ENCODE measurements at places on chromosomes 3 and 15.

- no peak for DNase-seq
Observed at GRCh38 chr15:72866866-72867616, 83.5 kb upstream of the ADPGK start.

- no peak for DNase-seq
Observed at GRCh38 chr3:112814266-112814665, 32.4 kb downstream of the CD200R1L start.

- DNase-seq: no peak
Observed at GRCh38 chr3:18679238-18679637, 254.1 kb upstream of the SATB1 start.

GRCh38 chr15:62549345-62549970 is 384.4 kb upstream of the C2CD4B start:
- no peak for DNase-seq

- no peak for DNase-seq
Observed at GRCh38 chr3:187093320-187093719, 46.0 kb downstream of the RPL39L start.

DNA sequence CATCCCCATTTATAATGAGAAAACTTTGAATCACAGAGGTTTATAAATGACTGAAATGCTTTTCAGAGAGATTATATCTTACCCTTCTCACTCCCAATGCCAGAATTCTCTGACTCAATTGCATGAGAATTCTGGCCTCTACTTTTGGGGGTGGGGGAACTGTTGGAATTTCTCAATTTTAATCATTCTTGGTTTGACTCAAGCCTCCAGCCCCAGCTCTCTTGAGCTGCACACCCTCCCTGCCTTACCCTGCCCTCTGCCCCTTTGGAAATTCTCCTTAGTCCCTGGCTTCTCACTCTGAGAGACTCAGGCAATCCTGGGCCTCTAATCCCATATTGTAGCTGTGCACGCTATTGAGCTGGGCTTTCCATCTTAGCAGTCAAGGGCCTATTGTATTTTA is 44.2 kb downstream of the ZNF589 start:
- no peak for DNase-seq

DNA sequence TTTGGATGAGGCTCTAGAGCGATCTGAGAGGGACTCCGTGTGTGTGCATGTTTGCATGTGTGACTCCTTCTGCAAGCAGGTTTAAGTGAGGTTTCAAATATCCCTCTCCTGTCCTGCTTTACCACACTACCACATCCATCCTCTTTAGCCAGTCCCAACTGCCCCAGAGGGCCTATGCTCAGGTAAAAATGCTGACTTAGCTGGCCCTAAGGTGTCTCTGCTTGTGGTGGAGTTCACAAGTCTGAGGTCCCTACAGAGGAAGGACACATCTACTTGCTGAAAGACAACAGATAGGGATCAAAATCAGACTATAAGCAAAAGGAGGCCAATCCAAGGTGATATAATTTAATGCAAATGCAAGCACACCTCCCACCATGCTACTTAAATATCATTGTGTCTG is 87.2 kb downstream of the B3GNT5 start:
- DNase-seq: no peak

GRCh38 chr15:90873998-90874605 is 5.7 kb downstream of the FURIN start:
- no peak for DNase-seq
